Omental fat pad (tissue), 4 donors: ENCODE measurements at places on chromosomes 16 and 17.
A peak's percentile ranks its signal among the peaks of the same experiment; 100 is the strongest.

GRCh38 chr17:15124264-15124595, 140.9 kb downstream of the PMP22 start:
- no peak for DNase-seq

GRCh38 chr17:81309140-81309858, 14.2 kb upstream of the SLC38A10 start:
- peak; percentile 74 for DNase-seq

DNA sequence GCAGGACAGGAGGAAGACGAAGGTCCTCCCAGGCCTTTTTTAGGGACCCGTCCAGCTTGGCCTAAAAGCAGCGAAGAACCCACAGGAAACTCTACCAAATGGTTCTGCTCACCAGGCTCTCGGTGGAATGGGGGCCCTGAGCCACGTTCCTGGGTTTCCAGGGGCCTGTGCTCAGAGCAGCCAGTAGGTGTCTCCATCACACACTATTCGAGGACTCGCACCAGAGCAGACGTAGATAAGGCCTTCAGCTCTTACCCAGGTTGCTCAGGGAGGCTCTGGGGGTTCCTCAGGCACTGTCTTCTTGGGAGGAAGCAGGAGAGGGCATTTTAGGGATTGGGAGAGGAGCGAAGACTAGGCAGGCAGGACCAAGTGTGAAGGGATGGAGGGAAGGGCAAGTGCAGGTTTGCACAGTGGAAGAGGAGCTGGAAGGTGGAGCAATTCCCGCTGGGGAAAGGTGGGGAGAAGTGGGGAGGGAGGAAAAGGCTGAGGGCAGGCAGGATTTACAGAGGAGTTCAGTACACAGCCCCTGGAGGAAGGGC, 157.1 kb downstream of the RGS9 start:
- no peak for DNase-seq

DNA sequence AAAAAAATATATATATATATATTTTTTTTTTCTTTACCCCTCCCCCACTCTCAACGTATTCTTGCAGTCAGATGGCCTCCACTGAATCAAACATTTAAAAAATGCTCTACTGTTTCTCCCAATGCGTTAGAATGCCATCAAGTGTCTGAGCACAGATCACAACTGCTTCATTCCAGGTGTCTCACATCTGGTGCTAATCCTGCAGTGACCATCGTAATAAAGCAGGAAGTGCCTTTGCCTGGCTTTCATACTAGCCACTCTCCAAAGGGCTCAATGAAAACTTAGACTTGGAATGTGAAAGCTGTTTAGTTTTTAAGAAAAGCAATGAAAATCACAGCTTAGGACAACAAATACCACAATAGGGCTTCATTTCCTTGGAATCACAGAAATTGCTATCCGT, 37.2 kb downstream of the SKAP1 start:
- DNase-seq, result no peak

DNA sequence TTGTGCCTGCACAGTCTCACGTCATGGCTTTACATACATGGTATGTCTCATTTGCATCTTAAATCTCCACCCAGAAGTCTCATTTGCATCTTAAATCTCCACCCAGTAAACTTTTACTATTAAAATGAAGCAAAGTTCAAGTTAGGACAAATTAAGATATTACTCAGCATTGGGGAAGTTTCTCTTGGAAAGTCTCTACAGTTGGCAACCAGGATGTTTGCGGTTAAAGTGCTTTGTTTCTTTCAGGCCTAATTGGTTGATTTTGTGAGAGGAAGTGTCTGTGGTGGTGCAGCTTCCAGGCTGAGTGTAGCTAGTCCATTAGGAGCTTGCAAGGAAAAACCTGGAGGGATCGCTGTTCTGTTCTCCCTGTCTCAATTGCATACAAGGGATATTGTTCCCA, 1373.3 kb upstream of the GOT2 start:
- no peak for DNase-seq
